Stimulated activated CD8-positive, alpha-beta memory T cell treated with anti-CD3 and anti-CD28 coated beads, Interleukin-4, amount 100 ng/mL, for 1 hour (primary cell): ENCODE measurements at places on chromosomes 4 and X.

DNA sequence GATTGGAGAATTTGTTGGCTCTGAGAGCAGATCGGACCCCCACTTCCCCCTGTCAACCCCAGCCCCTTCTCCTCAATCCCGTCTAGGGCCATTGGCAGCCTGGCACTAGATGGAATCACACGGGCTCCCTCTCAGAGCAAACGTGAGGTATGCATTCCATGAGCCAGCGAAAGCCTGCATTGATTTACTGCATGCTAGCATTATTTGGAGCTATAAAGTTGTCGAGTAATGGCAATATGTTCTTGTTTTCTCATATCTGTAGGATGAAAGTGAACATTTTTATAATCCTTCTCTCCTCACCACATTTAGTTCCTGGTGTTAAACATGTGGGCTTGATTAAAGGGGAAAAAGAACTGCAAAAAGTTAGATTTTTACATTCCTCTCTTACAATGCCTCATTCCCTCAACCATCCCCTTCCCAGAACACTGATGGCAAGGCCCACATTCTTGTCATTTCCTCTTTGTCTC lies 159.2 kb downstream of the SPRY1 start:
- no peak for DNase-seq

- DNase-seq: no peak
These were observed 220.7 kb downstream of the HS6ST2 start for GRCh38 chrX:132737743-132738142.

DNA sequence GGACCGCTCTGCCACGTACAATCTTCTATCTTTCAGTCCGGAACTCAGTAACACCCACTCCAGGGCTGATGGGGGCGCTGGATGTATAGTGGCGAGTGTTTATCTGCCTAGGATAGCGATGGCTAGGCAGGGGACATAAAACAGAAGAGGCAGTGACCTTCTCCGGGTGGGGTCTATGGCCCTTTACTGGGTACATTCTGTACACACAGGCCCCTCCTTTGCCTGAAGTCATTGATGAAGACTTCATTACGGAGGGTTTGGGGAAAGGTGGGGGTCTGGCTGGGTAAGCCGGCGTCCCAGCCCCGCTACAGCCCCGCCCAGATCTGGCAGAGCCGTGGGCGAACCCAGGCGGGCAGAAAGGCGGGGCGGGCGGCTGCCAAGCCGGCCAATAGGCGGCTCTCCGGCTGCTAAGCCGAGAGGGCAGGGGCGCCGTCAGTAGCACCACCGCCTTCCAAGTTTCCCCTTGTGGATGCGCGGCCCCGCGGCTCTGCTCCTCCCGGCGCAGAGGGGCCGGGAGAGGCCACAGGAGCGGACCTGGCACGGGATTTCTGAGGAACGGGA lies at the start of gene CHST7:
TSS of gene CHST7 (plus strand) at position 435 of the 561 bp plus-strand sequence. CDS start 167 bp downstream, outside the sequence.
- peak; percentile 30 for DNase-seq

DNA sequence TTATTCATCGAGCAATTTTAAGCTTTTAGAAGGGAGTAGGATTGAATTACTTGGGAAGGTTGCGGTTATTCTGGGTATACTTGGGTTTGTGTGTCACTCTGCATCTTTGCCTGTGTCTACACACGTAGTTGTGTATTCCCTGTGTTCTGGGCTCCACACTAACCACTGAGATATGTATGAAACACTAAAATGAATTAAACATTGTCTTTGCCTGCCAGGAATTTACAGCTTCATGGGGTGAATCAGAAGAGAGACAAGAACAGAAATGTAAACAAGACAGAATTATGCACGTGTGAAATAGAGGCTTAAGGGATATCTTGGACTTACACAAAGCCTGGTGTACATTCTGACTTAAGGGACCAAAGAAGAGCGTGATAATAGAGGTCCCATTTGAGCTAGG lies 228.5 kb downstream of the AFF2 start:
- DNase-seq: no peak

- no peak for DNase-seq
These were observed 51.7 kb downstream of the SEPSECS start for GRCh38 chr4:25108556-25108955.

DNA sequence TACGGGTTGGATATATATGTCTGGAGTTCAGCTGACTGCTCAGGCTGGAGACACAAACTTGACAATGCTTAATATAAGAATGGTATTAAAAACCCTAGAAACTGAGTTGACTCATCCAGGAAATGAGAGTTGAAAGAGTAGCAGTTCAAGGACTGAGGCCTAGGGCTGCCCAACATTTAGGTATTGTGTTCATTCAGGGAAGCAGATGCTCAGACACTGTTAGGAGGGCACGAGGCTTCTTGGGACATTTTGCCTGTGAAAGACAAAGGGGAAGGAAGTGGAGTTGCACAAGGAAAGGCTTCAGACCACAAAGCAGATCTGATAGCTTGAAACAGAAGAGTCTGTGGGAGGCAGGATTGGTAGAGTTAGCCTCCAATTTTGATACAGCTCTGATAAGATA lies 52.0 kb upstream of the HS3ST1 start:
- DNase-seq: no peak

- no peak for DNase-seq
These were observed 39.4 kb upstream of the NR3C2 start for GRCh38 chr4:148481636-148482035.

- no peak for DNase-seq
These were observed 266.4 kb upstream of the TENM3 start for GRCh38 chr4:181976764-181977163.

DNA sequence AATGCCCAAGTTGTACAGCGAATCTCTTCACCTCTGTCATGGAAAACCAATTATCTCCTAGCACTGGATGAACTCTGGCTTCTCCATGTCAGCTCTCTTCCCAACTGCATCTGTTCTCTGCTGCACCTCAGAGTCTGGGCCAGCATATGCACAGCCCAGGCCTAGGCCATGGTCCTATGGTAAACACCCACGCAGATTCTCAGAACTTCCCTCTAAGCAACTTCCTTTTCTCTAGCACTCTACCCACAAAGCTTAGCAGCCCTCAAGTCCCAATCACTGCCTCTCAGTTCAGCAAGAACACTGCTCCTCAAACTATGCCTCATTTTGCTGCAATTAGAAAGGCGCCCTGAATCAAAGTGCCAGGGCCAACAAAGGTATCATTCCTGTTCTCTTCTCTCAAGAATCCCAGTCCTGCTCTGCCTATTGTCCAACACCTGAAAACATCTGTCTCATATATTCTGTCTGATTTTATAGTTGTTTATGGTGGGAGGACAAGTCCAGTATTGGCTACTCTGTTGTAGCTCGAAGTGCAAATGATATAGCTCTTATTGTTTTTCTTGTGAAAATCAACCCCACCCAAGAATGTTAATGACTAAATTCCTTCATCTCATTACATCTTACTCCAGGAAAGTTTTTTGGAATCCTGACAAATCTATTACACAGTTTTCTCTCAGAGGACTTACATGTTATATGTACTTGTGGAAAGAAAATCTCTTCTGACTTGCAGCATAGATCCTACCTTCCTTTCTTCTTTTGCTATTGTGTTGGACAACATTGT lies 85.4 kb downstream of the DCHS2 start:
- no peak for DNase-seq

DNA sequence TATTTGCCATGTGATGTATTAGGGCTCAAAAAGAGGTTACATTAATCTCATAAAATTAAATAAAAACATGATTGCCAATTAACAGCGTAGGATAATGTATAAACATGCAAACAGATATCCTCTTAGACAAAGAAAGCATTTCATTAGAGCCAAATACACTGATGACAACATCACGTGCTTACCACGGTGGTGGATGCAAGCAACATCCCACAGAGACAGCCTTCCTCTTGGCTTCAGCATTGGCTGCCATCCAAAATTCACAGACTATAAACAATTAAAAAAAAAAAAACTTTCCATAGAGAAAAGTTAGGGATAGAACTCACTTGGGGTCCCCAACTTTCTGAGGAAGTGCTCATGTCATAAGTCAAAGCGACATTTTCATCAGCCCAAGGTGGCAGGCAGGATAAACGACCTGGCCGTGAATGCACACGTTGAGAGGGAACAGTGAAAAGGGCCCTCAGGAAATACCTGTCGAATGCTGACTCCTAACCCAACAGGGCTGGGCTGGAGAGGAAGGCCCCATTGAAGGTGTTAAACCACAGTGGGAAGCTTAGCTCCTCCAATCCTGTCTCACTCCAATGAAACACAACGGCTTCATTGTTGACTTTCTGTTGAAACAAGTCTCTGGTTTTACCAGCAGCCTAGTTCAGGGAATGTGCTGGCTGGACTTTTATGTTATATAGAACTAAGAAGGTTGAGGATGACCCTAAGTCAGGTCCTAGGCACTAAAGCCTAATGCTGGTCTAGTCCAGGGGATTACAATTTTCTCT lies 48.4 kb downstream of the IDS start:
- DNase-seq: no peak

GRCh38 chrX:114017086-114017485 lies 566.8 kb upstream of the HTR2C start:
- no peak for DNase-seq

DNA sequence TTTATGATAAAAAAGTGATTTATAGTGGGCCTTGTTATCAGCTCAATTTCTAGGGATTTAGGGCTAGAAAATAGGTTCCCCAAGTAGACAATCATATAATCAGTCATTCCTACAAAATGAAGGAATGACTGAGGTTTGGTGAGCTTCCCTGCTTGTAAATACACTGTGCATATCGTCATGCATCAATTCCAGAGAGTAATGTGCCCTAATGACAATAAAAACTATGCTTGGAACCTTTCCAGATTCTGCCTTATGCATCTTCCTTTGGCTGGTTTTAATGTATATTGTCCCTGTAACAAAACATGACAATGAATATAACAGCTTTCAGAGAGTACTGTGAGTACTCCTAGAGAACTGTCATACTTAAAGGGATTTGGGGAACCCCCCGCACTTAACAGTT lies 1310.9 kb downstream of the PCDH7 start:
- DNase-seq: no peak

GRCh38 chr4:140697709-140698560 lies 58.2 kb downstream of the TBC1D9 start:
- no peak for DNase-seq

DNA sequence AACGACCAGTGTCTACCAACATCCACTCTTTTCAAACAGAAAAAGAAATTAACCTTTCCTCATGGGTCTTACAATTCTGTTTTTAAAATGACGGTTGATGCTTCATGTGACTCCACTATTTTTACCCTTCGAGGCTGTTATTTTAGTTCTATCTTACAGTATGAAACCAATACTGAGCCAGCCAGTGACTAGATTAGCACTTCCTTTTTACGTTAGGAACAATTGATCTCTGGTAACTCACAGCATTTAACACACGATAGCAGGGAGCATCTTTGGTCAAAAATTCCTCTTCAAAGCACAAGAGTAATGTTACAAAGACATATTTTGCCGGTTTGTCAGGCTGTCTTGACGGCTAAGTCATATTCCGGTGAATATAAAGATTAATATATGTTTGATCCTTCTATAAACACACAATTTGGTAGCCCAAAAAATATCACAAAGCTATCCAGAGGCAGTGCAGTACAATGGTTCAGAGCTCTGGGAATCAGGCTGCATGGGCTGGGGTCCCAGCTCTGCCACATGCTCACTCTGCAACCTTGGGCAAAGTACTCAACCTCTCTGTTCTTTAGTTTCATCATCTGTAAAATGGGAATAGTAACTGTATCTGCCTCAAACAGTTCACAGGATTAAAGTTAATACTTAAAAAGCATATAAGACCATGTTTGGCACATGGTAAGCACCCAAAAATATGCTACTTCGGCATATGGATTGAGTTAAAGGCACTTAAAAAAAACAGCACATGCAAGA lies 62.9 kb upstream of the TXK start:
- no peak for DNase-seq

DNA sequence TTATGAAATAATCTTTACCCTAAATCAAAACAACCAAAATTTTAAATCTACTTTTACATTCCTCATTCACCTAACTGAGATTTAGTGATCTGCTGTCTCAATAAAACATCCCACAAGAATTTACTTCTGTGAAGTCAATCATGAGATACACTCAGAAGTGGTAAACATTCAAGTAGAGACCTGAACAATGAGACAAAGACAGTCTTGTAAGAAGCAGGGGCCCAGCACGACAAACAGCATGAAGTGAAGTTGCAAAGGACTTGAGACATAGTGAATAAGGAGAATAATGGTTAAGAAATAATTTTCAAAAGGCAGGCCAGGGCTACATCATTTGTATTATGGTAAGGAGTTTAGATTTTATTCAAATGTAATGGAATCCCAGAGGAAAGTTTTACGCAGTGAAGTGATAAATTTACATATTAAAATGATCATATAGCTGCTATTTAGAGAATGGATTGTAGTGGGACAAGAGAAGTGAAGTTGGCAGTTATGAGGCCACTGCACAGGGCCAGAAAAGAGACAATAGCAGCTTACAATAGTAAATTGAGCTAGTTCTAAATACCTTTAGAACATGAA lies 101.9 kb downstream of the MAB21L2 start:
- DNase-seq: no peak

GRCh38 chr4:92265021-92265420 lies 38.7 kb upstream of the GRID2 start:
- DNase-seq: no peak

DNA sequence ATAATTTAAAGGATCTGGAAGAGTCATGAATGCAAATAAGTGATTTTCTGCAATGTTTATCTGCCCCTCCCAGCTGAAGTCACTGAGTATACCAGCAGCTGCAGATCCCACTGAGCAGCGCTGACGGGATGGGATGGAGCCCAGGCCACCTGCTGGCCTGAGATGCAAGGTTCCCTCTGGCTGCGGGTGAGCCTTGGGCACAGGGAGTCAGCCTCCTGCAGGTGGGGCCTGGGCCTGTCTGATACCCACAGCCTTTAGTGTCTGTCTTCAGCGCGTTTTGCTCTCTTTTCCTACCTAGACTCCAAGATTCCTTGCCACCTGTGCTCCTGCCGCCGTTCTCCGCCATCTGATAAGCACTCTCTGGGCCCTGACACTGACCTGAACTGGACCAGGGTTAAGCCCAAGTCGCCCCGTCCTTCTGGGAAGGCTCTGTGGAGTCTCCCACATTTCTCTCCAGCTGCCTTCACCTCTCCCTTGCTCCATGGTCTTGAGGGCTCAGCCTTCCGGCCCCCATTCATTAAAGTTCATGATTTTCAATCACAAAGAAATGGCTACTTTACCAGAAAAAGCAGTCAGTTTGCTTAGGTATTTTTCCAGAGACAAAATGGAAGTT lies 223.1 kb upstream of the FAT1 start:
- no peak for DNase-seq
